EH (cell line): ENCODE measurements at places on chromosomes 5 and 9.

DNA sequence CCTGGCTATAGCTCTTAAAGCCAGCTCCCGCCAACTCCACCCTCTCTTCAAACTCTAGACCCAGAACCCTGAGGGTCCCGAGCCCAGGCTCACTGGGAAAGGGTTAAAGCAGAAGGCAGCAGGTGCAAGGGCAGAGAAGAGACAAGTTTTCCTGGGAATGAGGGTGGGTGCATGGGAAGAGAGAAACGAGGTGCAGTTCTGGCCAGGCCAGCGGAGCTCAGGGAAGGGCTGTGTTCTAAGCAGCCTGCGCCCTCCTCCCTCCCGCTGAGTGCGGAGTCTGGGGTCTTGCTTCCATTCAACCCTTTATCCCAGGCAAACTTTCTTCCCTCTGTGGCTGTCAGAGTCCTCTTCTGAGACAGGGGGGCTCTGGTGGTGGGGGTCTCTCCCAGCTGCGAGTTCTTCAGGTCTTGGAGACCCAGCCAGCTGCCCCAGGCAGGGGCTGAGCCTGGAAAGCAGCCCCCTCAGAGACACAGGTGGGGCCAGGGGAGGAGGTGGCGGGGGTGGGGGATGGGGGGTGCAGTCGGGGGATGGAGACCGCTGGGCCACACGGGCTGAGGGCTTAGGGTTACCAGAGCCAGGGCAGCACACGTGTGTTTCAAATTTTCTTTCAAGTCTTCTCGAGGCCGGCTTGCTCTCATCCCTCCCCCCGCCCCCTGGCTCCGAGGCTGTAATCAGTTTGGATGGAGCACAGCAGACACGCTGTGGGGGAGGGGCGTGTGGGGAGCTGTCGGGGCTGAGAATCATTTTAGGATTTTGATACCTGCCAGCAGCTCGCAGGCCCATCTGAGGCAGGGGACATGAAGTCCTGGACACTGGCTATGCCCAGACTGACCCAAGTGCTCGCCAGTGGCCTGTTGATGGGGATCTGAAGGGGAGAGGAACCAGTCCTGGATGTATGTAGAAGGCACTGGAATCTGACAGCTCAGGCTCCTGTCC is 169.6 kb upstream of the SMIM23 start:
- DNase-seq, result no peak

DNA sequence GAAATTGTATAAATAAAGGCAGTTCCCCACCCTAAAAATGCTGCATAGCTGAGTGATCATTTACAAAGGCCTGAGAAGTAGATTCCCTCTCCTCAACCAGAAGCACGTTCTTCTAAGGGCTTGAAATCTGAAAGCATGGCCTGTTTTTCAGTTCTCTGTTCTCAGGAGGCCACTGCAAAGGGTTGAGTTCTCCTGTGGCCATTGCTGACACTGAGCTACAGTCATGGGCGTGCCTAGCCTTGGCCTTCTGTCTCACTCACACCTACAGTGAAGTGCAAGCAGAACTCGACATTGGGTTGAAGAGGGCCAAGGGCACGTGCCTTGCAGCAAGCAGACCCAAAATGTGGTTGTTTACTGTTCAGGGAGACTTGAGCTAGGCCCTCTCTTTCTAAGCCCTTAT is 276.6 kb upstream of the VLDLR start:
- DNase-seq, result no peak

- DNase-seq, result peak; percentile 84
Observed at GRCh38 chr9:2787065-2787464, 56.8 kb downstream of the PUM3 start.

- no peak for DNase-seq
Observed at GRCh38 chr5:139854953-139855352, 59.3 kb downstream of the PSD2 start.

GRCh38 chr9:78033870-78034269 is 2.3 kb upstream of the GNAQ start:
- DNase-seq, result no peak

- no peak for DNase-seq
Observed at GRCh38 chr9:2934241-2934650, 90.4 kb upstream of the PUM3 start.

- DNase-seq, result peak; percentile 62
Observed at GRCh38 chr9:99451112-99451606, 229.1 kb downstream of the SEC61B start.

DNA sequence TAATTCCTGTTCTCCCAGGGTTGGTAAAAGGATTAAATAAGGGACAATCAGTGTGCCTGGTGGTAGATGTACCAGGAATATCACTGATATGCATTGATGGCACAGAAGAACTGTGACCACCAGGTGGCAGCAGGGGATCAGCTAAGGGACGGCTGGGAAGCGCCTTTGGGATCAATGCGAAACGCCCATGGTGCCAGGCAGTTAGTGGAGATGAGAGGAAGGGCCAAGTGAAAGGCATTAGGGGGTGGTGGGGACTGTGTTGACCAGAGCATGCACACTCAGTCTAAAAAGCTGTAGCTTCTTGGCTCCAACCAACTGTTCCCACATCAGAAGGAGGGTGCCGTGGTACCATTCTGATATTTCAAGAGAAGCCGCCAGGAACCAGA is 55.6 kb downstream of the ARHGEF37 start:
- peak; percentile 75 for DNase-seq

DNA sequence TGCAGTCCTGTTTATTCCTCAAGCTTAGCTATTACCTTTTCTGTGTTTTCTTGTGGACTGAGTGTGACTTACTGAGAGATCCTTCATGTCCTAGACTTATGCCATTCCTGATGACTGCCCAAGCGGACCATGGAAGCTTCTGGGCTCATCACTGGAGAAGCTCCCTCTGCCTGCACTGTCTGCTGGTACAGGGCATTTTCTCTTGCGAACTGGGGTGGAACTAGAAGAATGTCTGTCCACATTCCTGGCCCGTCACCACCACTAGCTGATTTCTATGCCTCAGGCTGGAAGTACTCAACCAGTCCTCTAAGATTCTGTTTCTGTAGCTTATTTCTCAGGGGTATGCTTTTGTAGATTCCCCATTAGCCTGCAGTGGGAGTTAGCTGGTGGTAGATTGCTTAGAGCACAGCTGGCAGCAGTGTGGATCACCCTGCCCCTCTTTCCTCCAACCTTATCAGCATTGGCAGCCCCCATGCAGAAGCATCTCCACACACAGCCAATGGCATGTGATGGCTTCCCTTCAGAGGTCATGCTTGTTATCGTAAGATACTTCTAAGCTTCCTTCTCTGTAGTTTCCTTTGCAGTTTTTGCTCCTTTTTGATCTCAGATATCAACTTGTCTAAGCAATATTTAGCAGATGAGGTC is 12.4 kb downstream of the SLC36A1 start:
- peak; percentile 82 for DNase-seq

- DNase-seq, result peak; percentile 67
Observed at GRCh38 chr9:78001946-78002731, 29.5 kb downstream of the GNAQ start.

- peak; percentile 15 for DNase-seq
Observed at GRCh38 chr5:74094096-74094781, 468.2 kb downstream of the ARHGEF28 start.

DNA sequence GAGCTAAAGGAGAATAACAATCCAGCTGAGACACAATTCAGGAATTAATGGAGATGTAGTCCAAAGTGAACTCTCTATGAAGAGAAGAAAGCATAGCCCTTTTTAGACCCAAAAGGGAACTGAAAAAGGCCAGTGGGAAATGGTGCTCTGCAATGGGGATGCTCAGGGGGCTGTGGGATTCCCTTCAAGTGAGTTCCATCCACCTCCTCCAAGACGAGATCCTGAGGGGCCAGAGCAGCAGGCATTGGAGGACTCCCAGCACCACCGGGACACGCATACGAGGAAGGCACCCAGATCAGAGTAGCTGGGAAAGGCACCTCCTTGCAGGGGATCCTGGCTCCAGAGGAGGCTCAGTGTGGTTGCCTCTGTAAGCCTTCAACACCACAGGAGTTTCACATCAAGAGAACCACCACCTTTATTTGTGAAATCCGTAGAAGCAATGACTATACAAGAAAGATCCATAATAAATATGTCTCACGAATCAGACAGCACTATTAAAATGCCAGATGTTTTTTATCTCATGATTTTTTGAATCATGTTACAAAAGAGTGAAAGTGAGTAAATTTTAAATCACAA is 288.2 kb downstream of the MED10 start:
- no peak for DNase-seq

GRCh38 chr5:112006721-112007120 is 249.7 kb upstream of the NREP start:
- peak; percentile 75 for DNase-seq

- DNase-seq, result no peak
Observed at GRCh38 chr5:88671505-88672499, 211.2 kb downstream of the MEF2C start.

DNA sequence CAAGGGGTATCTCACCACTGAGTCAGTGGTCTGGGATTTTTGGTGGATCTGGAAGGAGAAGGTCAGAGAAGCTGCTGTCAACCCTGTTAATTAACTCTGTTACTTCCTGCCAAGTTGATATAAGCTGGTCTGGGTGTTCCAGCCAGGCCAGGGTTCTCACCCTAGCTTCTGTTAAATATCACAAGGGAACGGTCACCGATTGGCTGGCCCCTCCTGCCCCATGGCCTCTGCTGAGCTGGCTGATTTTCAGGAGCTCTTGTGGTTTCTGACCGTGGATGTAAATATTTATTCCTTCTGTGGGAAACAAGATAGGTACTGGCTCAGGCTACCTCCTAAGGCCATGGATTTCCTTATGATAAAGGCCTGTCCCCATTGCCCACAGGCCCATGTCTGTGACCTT is 1.0 kb downstream of the ADAMTS13 start:
- DNase-seq, result no peak

- DNase-seq, result no peak
Observed at GRCh38 chr9:83665580-83666200, 42.1 kb downstream of the UBQLN1 start.

- DNase-seq, result no peak
Observed at GRCh38 chr5:33713136-33713765, 178.5 kb downstream of the ADAMTS12 start.

DNA sequence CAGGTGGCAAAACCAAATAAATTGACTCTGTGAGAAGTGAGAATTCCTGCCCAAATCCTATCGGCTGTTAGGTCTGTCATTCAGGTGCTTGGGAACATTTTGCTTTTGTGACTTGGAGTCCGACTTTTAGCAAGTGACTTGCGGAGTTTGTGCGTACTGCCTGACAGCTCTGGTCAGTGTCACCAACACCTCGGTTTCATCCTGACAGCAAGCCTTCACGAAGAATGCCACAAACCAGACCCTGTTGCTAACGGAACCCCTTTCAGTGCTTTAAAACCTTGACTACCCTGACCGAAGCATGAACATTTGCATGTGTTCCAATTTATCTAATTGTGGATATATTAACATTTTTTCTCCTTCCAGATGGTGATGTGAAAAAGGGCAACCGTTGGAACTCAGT is 26.5 kb downstream of the LIX1 start:
- no peak for DNase-seq
